PC-3 (cell line): ENCODE measurements at places on chromosomes 4 and X. TPM values are rescaled to one million over a fixed set of nuclear protein-coding genes. Genes with fewer than 3 reads are reported as not detected.
A peak's percentile ranks its signal among the peaks of the same experiment; 100 is the strongest.

Gene MAGEA8
- total RNA-seq, result not detected in 2 replicates

Gene VSIG1
- 0.84 and 4.8 TPM in 2 replicates for total RNA-seq

Gene CENPVL2
- total RNA-seq, result not detected in 2 replicates

Gene NOX1
- not detected in 2 replicates for total RNA-seq

Gene C4orf36
- total RNA-seq, result 1.8 and 2.0 TPM in 2 replicates

Gene NEIL3
- total RNA-seq, result 10.2 and 13.2 TPM in 2 replicates

Gene KCND1
- total RNA-seq, result 0.51 and 0.86 TPM in 2 replicates

Gene NWD2
- total RNA-seq, result under 0.01 and 0.06 TPM in 2 replicates

Gene ADH1A
- not detected in 2 replicates for total RNA-seq

- no peak overlapping the region for H3K27ac ChIP-seq
- H3K4me3 ChIP-seq, result no peak overlapping the region
- H3K36me3 ChIP-seq, result no peaks in the 10 kb centered on the region
- no peak for DNase-seq
- H3K4me1 ChIP-seq, result no peaks in the 10 kb centered on the region
Measured at GRCh38 chrX:109487640-109488039, 5.8 kb upstream of the GUCY2F start.

- no peaks in the 10 kb centered on the region for H3K4me1 ChIP-seq
- H3K4me3 ChIP-seq, result no peak overlapping the region
- H3K27me3 ChIP-seq, result peaks cover 27% of the 10 kb centered on the region
- DNase-seq, result no peak
- H3K36me3 ChIP-seq, result no peaks in the 10 kb centered on the region
- no peak overlapping the region for H3K27ac ChIP-seq
Measured at GRCh38 chr4:110751986-110752385, 129.1 kb upstream of the PITX2 start.

DNA sequence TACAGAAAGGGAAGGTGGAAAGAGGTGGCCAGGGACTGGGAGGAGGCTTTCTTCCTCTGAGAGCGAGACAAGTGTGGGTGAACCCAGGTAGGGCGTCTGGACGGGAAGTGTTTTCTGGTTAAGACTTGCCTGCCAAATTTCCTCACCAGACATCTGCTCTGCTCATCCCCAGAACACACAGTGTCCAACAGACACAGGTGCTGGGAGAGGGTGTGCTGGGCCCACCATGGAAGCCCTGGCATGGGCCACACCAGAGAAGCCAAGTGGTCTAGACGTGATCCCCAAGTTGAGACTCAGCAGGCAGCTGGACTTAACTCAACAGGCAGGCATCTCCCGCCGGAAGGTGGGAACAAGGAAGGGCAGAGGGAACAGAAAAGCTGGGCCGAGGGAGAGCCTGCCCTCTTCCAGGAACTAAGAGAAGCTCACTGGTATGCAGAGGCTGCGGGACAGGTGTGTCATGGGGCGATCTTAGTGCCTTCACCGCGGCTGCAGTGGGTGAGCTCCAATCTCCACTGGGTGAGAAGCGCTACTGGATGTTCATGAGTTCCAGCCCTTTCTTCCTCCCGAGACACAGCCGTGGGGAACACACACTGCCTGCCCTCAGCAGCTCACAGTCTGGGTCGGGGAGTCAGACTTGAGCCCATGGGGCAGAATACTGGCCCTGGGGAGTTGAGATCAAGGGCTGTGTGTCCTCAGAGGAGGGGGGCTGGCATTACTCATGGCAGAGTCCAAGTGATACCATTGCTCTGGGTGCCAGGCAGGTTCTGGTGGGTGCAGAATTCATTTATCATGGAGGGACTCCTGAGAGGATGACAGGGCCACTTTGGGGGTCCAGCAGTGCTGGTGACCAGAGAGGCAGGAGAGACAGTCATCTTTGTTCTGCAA lies 110.2 kb downstream of the CPZ start:
- H3K27ac ChIP-seq, result no peak overlapping the region
- DNase-seq, result no peak
- no peaks in the 10 kb centered on the region for H3K36me3 ChIP-seq
- H3K4me3 ChIP-seq, result no peak overlapping the region
- H3K4me1 ChIP-seq, result no peaks in the 10 kb centered on the region

GRCh38 chr4:132809298-132810032 lies 339.6 kb upstream of the PCDH10 start:
- H3K4me3 ChIP-seq, result no peak overlapping the region
- no peak for DNase-seq
- H3K27ac ChIP-seq, result no peak overlapping the region
- H3K27me3 ChIP-seq, result no peaks in the 10 kb centered on the region
- H3K4me1 ChIP-seq, result no peaks in the 10 kb centered on the region

DNA sequence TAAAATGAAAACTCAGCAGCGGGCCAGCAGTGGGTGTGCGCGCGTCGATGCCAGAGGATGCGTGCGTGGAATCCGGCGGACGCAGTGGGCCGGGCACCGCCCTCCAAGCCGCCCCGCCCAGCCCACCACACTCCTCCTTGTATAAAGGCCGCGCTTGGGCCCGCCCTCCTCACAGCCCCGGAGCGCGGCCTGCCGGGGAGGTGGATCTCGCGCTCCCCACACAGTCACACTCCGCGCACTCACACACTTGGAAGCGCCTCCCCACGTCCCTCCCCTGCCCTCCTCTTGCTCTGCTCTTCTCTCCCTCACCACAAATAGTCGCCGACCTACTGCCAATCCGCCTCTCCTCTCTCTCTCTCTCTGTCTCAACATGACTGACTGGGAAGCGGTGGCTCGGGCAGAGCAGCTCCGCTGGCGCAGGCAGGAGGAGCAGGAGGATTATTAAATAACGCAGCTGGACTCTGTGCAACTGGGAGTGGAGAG lies at the start of gene CCSER1:
TSS of gene CCSER1 (plus strand) at position 172 of the 483 bp plus-strand sequence.
- H3K27me3 ChIP-seq, result peaks cover 32% of the 10 kb centered on the region; the same call in 1 of the 2 replicates
- H3K27ac ChIP-seq, result 0 out of 2 replicates have a peak within 1 kb of the TSS, but pooled peaks have one; percentile 12
- peak; percentile 78 for DNase-seq
- no peaks in the 10 kb centered on the region for H3K36me3 ChIP-seq

- no peaks in the 10 kb centered on the region for H3K27me3 ChIP-seq
- no peak overlapping the region for H3K4me3 ChIP-seq
- H3K4me1 ChIP-seq, result no peaks in the 10 kb centered on the region
- DNase-seq, result no peak
Measured at GRCh38 chr4:63221477-63221876, 1187.8 kb downstream of the TECRL start.

- DNase-seq, result no peak
- no peak overlapping the region for H3K27ac ChIP-seq
- H3K4me3 ChIP-seq, result no peak overlapping the region
- H3K4me1 ChIP-seq, result no peaks in the 10 kb centered on the region
- no peaks in the 10 kb centered on the region for H3K36me3 ChIP-seq
Measured at GRCh38 chr4:135192751-135193535, 991.4 kb upstream of the PABPC4L start.

- DNase-seq, result no peak
- peaks cover 3% of the 10 kb centered on the region for H3K4me1 ChIP-seq
- no peaks in the 10 kb centered on the region for H3K27me3 ChIP-seq
- no peaks in the 10 kb centered on the region for H3K36me3 ChIP-seq
- no peak overlapping the region for H3K27ac ChIP-seq
- H3K4me3 ChIP-seq, result no peak overlapping the region
Measured at GRCh38 chr4:76943129-76943620, 6.4 kb upstream of the SEPTIN11 start.

DNA sequence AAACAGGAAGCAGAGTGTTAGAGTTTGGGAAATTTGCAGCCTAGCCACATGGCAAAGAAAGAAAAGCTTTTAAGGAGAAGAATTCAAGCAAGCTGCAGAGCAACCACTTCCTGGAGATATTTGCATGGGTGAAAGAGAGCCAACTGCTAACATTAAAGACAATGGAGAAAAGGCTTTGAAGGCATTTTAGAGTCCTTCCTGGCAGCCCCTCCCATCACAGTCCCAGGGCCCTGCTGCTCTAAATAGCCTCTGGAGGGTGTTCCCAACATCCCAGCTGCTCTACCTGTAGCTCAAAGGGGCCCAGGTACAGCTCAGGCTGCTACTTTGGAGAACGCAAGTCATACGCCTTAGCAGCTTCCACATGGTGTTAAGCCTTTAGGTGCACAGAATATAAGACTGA lies 235.9 kb upstream of the FMR1 start:
- DNase-seq, result no peak
- no peaks in the 10 kb centered on the region for H3K36me3 ChIP-seq
- no peak overlapping the region for H3K4me3 ChIP-seq
- H3K27ac ChIP-seq, result no peak overlapping the region

DNA sequence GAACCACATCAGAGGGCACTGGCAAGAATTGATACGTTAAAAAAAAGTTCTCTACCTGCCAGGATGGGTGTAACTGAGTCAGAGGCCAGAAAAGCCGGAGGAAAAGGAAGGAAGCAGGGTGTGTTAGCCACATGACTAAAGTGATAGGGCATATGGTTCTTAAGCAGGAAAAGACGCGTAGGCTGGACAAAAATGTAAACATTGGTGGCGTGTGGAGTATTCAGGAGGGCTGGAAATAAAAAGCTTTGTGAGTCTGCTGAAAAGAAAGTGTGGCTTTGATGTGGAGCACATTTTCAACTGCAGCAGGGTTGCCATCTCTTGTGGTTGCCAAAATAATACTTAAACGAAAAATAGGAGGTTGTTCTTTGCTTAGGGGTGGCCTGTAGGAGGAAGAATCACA lies 186.5 kb upstream of the RPL34 start:
- peak; percentile 34 for DNase-seq
- H3K4me1 ChIP-seq, result no peaks in the 10 kb centered on the region
- no peak overlapping the region for H3K4me3 ChIP-seq
- H3K27me3 ChIP-seq, result no peaks in the 10 kb centered on the region
- no peaks in the 10 kb centered on the region for H3K36me3 ChIP-seq

GRCh38 chr4:34009951-34010350 lies 2234.4 kb downstream of the ARAP2 start:
- H3K4me1 ChIP-seq, result no peaks in the 10 kb centered on the region
- no peaks in the 10 kb centered on the region for H3K36me3 ChIP-seq
- DNase-seq, result no peak
- H3K27ac ChIP-seq, result no peak overlapping the region
- no peak overlapping the region for H3K4me3 ChIP-seq
- no peaks in the 10 kb centered on the region for H3K27me3 ChIP-seq

- peak; percentile 74 for DNase-seq
- peaks cover 9% of the 10 kb centered on the region for H3K4me1 ChIP-seq
- no peak overlapping the region for H3K27ac ChIP-seq
- no peak overlapping the region for H3K4me3 ChIP-seq
- no peaks in the 10 kb centered on the region for H3K27me3 ChIP-seq
Measured at GRCh38 chr4:61223385-61223784, 23.3 kb downstream of the ADGRL3 start.

- no peaks in the 10 kb centered on the region for H3K4me1 ChIP-seq
- DNase-seq, result peak; percentile 35
- no peaks in the 10 kb centered on the region for H3K36me3 ChIP-seq
- H3K27ac ChIP-seq, result no peak overlapping the region
- no peaks in the 10 kb centered on the region for H3K27me3 ChIP-seq
Measured at GRCh38 chr4:74950200-74950599, 17.3 kb downstream of the PARM1 start.
